ENCODE measurements at places on chromosomes 11 and 22.

DNA sequence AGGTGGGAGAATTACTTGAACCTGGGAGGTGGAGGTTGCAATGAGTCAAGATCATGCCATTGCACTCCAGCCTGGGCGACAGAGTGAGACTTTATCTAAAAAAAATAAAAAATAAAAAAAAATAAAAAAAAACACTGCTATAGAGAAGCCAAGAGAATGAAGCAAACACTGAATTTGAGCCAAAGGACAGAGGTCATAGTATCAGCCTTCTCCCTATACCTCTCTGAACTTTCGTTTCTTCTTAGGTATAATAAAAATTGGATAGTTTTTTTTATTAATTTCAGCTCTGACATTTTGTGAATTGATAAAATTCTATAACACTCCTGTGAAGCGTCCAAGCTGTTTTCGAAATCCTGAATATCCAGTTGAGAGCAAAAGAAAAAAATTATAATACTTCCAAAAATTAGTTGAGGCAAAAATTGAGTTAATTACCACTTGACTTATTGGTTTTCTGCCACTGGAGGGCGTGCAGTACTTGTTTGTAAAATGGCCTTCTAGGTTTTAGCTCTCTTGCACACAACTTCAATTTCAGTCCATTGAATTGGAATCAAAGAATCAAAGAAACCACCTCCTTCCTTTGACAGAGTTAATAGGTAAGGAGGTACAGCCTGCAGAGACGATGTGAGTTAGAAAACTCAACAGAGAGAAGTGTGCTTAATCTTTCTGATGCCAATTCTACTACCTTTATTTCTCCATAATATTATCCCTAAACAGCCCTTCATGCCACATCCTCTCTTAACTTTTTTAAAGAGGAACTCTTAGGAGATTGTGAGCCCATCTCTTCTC, 143.2 kb downstream of the BBOX1 start:
- peak; percentile 60 for DNase-seq

DNA sequence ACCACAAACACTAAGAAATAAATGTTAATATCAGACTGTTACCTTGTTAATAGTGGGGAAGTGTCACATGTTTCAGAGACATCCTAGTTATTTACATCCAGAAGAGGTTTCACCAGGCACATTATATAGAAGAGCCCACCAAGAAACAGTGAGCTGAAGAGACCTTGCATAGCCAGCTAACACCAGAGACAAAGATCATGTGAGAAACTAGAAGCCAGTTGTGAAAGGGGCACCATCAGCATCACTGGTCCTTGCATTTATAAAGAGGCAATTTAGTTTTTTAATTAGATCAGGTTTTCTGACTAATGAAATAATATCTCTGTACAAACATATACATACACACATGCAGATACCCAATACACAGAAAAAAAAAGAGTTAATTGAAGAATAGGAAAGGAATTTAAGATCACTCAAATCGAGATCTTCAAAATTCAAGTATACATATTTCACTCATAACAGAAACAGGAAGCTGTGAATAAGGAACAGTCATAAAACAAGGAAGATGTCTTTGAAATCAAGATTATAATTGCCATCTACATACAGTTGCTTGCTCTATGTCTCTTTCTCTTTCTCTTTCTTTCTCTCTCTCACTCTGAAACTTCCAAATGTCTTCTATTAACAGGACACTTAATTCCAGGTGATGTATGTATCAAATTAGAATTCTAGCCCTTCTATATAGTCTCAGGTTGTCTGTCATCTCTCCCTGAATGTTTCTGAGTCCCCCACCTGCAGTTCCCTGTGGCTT, 348.7 kb downstream of the ETS1 start:
- no peak for DNase-seq

- no peak for DNase-seq
These were observed 649 bp downstream of the PRRG4 start for GRCh38 chr11:32830413-32830738.

- DNase-seq: no peak
These were observed 194.5 kb downstream of the SNX19 start for GRCh38 chr11:130721736-130722135.

- no peak for DNase-seq
These were observed 44.6 kb downstream of the KCNC1 start for GRCh38 chr11:17778956-17779860.

All from NCI-H345 (cell line).